T-helper 17 cell (primary cell): ENCODE measurements at places on chromosomes 2 and 18. TPM values are rescaled to one million over a fixed set of nuclear protein-coding genes. Genes with fewer than 3 reads are reported as not detected.
A peak's percentile ranks its signal among the peaks of the same experiment; 100 is the strongest.

The NEU2 gene
- not detected for total RNA-seq

The KATNAL2 gene
- total RNA-seq: 0.97 TPM

The PROKR1 gene
- total RNA-seq: not detected

The SERPINB12 gene
- total RNA-seq: not detected

The PPP1R1C gene
- total RNA-seq: not detected

The C2orf72 gene
- not detected for total RNA-seq

GRCh38 chr2:163752267-163752666 is 16.5 kb upstream of the FIGN start:
- no peak overlapping the region for H3K27ac ChIP-seq
- DNase-seq: no peak
- no peaks in the 10 kb centered on the region for H3K27me3 ChIP-seq
- no peak overlapping the region for H3K4me3 ChIP-seq
- no peaks in the 10 kb centered on the region for H3K36me3 ChIP-seq

DNA sequence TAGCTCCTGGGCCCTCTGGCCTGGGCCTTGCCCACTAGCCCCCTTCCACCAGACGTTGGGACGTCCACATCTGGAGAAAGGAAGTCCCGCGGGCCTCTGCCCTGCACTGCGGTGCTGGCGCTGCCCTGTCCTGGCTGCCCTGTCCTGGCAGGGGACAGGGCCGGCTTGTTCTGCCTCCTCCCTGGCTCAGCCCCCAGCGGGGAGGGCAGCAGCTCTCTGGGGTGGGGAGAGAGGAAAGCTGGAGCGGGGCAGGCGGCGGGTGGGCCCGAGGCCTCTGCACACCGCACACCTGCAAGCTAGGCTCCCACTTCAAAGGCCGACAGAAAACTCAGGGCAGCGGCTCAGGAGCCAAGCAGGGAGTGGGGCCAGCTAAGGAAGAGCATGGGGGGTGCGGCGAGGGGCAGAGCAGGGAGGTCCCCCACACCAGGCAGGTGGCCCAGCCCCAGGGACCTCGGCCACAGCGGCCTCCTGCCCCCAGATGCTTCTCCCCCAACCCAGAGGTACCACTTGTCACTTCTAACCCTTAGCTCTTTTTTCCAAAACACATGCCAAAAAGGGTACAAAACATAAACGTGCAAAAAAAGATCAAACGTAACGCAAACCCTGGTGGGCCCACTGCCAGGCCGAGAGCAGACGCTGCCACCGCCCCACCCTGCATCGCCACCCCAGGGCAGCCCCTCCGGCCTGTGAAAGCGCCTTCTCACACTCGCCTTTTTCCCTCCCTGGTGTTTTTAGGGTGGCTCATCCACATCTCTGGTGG is 13.5 kb downstream of the SNED1 start:
- no peak overlapping the region for H3K27ac ChIP-seq
- H3K4me1 ChIP-seq: peaks cover 17% of the 10 kb centered on the region
- no peak overlapping the region for H3K4me3 ChIP-seq
- H3K36me3 ChIP-seq: no peaks in the 10 kb centered on the region
- DNase-seq: peak; percentile 8

- H3K27me3 ChIP-seq: no peaks in the 10 kb centered on the region
- no peak for DNase-seq
- H3K4me3 ChIP-seq: no peak overlapping the region
- H3K4me1 ChIP-seq: peaks cover 14% of the 10 kb centered on the region
- no peak overlapping the region for H3K27ac ChIP-seq
- peaks cover 4% of the 10 kb centered on the region for H3K36me3 ChIP-seq
Measured at GRCh38 chr2:238019962-238020361, 40.8 kb upstream of the SCLY start.

DNA sequence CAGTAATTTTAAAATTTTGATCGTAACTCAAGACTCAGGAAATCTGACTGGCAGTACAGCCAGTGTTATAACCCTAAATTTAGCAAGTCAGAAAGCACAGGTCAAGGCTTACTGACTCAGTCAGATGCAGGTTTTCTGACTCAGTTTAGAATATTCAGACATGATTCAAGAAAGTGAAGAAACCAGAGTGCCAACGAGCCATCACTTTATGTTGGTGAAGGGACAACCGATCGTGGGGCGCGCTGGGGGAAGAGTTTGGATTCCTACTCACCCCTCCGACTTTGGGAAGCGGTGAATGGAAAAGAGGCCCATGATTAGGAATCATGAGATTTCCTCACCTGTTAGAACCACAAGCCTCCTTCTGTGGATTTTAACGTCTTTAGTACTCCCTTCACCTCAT is 998 bp downstream of the RNF149 start:
- no peak for DNase-seq
- no peaks in the 10 kb centered on the region for H3K27me3 ChIP-seq
- H3K4me1 ChIP-seq: peaks cover 48% of the 10 kb centered on the region
- peak overlapping the region; percentile 100 for H3K4me3 ChIP-seq
- H3K36me3 ChIP-seq: peaks cover 7% of the 10 kb centered on the region

DNA sequence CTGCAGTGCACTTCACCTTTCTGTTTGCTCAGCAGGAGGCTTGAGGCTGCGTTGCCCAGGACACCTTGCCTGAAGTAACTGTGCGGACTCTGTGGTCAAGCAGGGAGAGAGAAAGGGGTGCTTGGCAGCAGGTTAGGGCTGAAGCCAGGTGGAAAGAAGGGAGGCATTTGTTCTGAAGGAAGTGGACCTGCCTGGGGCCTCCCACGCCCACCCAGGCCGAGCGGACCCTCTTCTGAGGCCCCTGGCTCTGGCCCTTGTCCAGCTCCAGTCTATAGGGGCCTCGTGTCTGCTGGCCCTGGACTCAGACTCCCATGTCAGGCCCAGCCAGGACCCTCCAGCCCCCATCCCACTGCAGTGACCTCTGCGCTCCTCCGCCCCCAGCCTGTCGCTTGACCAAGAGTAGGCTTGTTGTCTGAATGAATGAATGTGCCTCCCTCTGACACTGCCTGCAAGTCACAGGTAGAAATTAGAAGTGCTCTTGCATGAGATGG is 2.5 kb downstream of the SNED1 start:
- H3K4me1 ChIP-seq: peaks cover 9% of the 10 kb centered on the region
- no peak for DNase-seq
- no peak overlapping the region for H3K4me3 ChIP-seq
- no peak overlapping the region for H3K27ac ChIP-seq
- peaks cover 7% of the 10 kb centered on the region for H3K36me3 ChIP-seq
- H3K27me3 ChIP-seq: peaks cover 23% of the 10 kb centered on the region

DNA sequence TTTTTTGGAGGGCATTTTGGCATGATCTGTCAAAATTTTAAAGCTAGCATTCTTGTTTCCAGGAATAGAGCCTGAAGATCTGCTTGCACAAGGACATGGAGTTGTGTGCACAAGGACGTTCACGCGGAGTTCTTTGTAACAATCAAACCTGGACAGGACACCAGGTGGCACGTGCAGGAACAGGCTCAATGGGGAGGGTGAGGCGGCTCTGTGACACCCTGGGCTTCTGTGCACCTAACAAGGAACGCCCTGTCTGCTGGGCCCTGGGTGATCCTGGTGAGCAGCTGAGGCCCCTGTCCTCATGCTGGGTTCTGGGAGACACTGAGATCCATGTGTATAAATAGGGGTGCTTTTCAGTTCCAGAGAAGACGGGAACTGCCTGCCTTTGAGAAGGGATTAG is 93.1 kb upstream of the PXDN start:
- H3K36me3 ChIP-seq: no peaks in the 10 kb centered on the region
- H3K27ac ChIP-seq: no peak overlapping the region
- peaks cover 21% of the 10 kb centered on the region for H3K27me3 ChIP-seq
- H3K4me3 ChIP-seq: no peak overlapping the region
- no peaks in the 10 kb centered on the region for H3K4me1 ChIP-seq

GRCh38 chr2:102278720-102279390 is 32.5 kb upstream of the IL1RL1 start:
- no peak for DNase-seq
- no peak overlapping the region for H3K27ac ChIP-seq
- H3K4me3 ChIP-seq: no peak overlapping the region

DNA sequence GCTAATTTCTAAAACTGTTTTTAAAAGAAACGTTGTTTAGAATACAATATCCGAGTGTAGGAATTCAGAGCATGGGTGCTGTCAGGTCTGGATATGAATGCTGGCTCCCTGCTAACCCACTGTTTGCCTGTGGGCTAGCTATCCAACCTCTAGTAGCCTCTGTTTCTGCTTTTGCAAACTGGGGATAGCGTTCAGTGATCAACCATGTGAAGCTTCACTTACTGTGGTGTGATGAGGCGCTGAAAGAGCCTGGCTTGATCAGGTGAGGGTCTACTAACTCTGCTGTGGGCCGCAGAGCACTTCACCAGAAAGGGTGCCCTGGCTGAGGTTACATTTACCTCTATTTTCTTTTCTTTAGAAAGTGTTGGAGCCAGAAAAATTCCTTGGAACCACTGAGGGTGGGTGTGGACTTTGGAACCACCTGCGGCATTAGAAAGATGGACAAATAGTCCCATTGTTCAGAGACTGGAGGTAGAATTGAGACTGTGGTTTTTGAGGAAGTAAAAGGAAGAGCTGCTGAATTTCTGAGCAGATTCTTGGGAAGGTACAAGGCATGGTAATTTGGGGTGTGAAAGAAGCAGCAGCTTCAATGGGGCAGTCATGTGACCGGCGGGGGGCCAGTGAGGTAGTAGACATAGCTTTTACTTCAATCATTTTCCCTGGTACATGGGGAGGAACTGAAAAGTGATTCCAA is 96.3 kb upstream of the CD302 start:
- H3K27me3 ChIP-seq: no peaks in the 10 kb centered on the region
- peaks cover 47% of the 10 kb centered on the region for H3K4me1 ChIP-seq
- H3K36me3 ChIP-seq: peaks cover 13% of the 10 kb centered on the region
- DNase-seq: no peak
- H3K27ac ChIP-seq: peak overlapping the region; percentile 74
- H3K4me3 ChIP-seq: no peak overlapping the region

GRCh38 chr2:236795861-236796219 is 226.2 kb downstream of the ACKR3 start:
- peaks cover 23% of the 10 kb centered on the region for H3K27me3 ChIP-seq
- H3K4me1 ChIP-seq: peaks cover 2% of the 10 kb centered on the region
- H3K4me3 ChIP-seq: no peak overlapping the region
- no peak for DNase-seq

DNA sequence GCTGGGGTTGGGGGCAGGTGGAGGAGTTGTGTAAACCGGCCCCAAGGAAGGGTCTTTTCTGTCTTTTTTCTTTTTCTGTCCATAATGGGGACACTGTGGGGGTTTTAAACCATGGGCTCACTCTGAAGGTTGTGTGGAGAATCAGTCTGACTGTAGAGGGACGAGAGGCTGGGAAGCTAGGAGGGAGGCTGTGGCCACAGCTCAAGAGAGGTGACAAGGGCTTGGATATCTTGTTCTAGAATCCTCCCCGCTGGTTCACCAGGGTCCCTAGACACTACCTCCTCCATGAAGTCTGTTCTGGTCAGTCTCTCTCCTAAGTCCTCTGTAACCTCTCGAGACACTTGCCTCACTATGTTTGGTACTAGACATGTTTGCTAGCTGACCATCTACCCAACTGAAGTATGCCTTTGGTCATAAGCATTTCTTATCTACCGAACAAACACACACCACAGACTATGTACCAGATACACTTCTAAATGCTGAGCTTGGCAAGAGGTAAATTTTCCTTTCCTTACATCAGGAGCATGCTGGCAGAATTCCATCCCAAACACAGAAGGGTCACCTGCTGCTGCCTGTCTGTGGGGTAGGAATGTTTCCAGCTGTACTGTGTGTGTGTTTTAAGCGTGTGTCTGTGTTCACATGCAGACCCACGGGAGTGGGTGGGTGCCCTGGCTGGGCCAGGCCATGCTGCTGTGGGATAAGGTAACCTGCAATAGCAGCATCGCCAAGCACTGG is 69.6 kb upstream of the MGAT4A start:
- H3K36me3 ChIP-seq: peaks cover 4% of the 10 kb centered on the region
- no peak for DNase-seq
- peaks cover 6% of the 10 kb centered on the region for H3K27me3 ChIP-seq
- H3K4me3 ChIP-seq: no peak overlapping the region
- H3K27ac ChIP-seq: no peak overlapping the region
- peaks cover 10% of the 10 kb centered on the region for H3K4me1 ChIP-seq

DNA sequence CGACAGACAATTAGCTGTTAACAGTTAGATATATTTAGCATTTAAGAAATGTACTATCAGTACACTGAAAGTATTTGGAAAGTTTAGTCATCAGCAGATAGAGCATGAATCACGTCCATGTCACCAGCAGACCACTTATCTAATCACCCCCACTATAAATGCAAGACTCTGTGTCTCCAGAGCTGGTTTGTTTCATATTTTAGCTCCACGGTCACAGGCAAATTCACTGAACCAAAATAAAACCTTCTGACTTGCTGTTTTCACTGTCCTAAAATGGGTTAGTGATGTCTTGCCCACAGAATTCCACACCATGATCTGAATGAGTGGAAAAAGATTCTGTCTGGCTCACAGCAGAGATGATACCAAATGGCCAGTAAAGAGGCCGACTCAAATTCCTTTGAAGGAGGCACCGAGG is 64.9 kb downstream of the CDH2 start:
- no peaks in the 10 kb centered on the region for H3K27me3 ChIP-seq
- H3K4me1 ChIP-seq: no peaks in the 10 kb centered on the region
- H3K36me3 ChIP-seq: no peaks in the 10 kb centered on the region
- H3K4me3 ChIP-seq: no peak overlapping the region
- H3K27ac ChIP-seq: no peak overlapping the region

GRCh38 chr2:131168538-131168937 is 40.8 kb upstream of the POTEE start:
- peaks cover 20% of the 10 kb centered on the region for H3K27me3 ChIP-seq
- no peaks in the 10 kb centered on the region for H3K36me3 ChIP-seq
- H3K27ac ChIP-seq: no peak overlapping the region
- H3K4me3 ChIP-seq: no peak overlapping the region
- DNase-seq: no peak

GRCh38 chr18:31741097-31741735 is 19.5 kb downstream of the SLC25A52 start:
- no peak overlapping the region for H3K27ac ChIP-seq
- H3K4me1 ChIP-seq: no peaks in the 10 kb centered on the region
- peaks cover 12% of the 10 kb centered on the region for H3K27me3 ChIP-seq
- no peaks in the 10 kb centered on the region for H3K36me3 ChIP-seq

DNA sequence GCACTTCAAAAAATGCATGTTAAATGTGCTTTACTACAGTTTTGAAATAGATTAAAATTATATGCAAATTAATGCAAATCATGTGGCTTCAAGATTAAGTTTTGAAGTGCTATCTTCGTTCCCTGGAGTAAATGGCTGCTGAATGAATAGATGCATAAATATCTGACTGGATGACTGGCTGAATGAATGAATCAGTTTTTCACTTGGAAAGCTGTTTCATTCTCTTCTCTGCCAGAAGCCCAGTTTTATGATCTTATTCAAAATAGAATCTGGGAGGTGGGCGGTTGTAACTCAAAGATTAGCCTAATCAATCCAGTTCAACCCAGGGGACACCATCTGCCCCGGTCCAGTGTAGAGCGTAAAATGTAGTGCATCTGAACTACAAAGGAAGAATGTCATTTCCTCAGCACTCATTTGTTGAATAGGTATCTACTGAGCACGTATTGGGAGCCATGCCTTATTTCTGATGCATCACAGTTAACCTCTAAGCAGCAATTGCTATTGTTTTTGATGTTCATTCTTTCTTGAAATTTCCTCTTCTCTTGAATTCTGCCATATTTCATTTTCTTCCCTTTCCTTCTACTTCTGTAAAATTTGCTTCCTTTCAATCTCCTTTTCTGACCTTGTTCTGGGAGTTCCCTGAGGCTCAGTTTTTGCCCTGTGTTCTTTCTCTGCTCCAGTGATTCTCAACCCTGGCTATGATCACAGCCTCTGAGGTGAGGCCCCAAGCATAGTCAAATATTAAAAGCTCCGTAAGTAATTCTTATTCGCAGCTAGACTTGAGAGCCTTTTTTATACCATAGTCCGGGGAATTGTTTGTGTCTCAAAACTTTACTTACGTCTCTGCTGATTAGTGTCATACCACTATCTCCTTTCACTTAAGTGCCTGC is 282.7 kb downstream of the PARD3B start:
- DNase-seq: no peak
- no peak overlapping the region for H3K27ac ChIP-seq
- no peak overlapping the region for H3K4me3 ChIP-seq
- H3K27me3 ChIP-seq: no peaks in the 10 kb centered on the region
- H3K36me3 ChIP-seq: no peaks in the 10 kb centered on the region
